Stimulated activated naive CD8-positive, alpha-beta T cell treated with anti-CD3 and anti-CD28 coated beads, Interleukin-15, Interleukin-2, amounts not matched to agents 100 U/mL and 50 U/mL, for 24 hours (primary cell): ENCODE measurements at places on chromosomes 16 and 17.

DNA sequence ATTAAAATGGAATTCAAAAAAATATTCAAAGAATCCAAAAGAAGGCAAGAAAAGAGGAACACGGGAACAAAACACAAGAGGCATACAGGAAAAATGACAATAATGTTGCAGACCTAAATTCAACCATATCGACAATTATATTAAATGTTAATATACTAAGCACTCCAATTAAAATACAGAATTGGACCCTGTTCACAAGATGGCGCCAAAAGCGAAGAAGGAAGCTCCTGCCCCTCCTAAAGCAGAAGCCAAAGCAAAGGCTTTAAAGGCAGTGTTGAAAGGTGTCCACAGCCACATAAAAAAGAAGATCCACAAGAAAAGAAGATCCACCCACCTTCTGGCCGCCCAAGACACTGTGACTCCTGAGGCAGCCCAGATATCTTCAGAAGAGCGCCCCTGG lies 6.3 kb upstream of the XAF1 start:
- DNase-seq = no peak

DNA sequence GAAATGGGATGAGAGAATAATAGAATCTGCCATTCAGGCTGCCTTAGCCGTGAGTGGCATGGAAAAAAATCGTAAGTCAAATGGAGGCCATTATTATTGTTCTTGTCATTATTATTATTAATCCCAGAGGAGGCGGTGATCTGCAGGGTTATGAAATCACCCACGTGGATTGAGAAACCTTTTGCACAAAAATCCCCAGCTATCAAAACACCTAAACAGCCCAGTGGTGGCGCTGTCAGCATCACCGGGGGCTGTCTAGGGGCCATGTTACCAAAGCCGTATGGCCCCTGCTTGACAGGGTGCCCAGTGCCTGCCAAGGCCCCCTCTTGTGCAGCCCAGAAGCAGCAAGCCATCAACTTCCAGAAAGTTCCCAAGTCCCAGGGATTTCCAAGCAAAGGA lies 25.2 kb downstream of the CNGB1 start:
- DNase-seq = no peak

- peak; percentile 28 for DNase-seq
These were observed 84.6 kb upstream of the GRIN2A start for GRCh38 chr16:10266809-10267208.

- DNase-seq = no peak
These were observed 30.3 kb upstream of the IL17C start for GRCh38 chr16:88608076-88608475.

DNA sequence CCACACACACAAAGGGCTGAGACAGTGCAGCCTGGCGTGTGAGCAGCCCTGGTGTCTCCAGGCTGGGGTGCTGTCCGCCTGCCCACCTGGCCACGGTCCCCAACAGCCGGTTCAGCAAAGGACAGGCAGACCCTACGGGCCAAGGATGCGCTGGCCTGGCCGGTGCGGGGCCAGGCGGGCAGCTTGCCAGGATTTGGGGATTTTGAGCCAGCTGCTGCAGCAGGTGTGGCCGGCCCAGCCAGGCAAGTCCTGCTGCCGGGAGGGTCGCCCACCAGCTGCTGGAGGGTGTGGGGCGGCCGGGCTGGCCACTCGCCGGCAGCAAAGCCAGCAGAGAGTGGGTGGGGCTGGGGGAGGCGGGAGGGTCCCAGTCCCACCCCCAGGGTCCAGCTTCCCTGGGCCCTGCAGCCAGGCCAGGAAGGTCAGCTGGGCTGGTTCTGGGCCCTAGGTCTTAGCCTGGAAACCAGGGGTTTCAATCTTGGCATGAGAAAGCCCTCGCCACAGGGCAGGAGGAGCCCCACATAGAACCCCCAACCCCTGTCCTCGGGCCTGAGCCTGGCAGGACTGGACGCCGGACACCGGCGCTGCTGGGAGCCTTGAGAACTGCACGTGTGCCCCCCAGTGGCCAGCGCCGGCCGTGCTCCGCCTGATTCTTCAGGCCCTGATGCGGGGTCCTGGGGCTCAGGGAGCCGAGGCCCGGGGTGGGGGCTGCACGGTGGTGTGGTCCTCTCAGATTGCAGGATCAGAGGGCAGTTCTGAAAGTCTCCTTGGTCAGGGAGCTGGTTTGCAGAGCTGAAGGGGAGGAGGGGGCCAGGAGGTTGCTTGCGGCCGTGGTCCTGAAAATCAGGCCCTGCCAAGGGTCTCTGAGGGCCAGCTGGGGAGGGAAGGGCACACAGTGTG lies 17.6 kb upstream of the SSTR5 start:
- peak; percentile 60 for DNase-seq

- no peak for DNase-seq
These were observed 27.2 kb downstream of the PKD1L3 start for GRCh38 chr16:71973001-71973400.

DNA sequence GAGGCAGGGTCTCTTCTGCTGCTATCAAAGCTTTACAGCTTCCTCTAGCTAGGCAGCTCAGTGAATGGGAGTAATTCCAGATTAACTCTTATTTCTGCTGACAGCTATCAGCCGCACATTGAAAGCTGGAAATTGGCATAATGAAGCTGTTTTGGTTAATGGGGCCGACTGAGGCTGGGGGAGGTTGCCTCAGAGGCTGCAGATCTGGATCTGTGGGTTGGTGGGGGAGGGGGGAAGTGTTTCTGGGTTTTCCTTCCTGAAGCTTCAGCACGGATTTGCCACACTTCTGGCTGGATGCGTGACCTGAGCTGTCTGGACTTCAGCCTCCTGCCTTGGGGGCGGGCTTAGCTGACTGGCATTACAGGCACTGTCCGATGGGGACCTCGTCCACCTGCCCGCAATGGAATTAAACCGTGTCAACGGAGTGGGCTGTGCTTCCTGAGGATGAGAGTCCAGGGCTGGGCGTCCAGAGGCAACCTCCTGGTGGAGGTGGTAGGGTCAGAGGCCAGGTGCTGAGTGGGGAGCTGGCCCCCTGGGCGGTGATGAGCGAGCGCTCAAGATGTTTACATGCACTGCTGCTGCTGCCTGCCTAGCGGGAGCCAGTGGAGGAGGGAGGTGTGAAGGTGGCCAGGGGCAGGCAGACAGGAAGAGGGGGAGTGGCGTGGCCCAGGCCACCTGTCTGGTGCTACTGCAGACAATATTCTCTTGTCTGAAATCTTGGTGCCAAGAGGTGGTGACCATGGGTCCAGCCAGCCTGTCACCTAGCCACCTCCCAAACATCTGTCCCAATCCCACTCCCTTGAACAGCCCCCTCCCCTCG lies 6.7 kb upstream of the ABCC3 start:
- no peak for DNase-seq

DNA sequence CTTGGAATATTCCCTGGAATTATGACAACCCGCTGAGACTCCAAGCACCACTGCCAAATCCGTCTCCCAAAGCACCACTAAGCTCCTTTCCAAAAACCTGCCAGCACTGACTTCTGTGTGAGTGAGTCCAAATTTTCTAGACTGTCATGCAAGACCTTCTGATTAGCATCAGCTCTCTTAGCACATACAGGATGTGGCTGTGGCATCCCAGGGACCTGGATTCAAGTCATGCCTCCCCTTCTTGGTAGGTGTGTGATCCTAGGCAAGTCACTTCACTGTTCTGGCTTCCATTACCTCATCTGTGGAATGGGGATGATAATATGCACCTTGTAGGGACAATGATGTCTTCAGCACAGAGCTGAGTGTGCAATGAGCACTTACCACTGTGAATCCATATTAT lies 38.3 kb upstream of the USP7 start:
- no peak for DNase-seq

DNA sequence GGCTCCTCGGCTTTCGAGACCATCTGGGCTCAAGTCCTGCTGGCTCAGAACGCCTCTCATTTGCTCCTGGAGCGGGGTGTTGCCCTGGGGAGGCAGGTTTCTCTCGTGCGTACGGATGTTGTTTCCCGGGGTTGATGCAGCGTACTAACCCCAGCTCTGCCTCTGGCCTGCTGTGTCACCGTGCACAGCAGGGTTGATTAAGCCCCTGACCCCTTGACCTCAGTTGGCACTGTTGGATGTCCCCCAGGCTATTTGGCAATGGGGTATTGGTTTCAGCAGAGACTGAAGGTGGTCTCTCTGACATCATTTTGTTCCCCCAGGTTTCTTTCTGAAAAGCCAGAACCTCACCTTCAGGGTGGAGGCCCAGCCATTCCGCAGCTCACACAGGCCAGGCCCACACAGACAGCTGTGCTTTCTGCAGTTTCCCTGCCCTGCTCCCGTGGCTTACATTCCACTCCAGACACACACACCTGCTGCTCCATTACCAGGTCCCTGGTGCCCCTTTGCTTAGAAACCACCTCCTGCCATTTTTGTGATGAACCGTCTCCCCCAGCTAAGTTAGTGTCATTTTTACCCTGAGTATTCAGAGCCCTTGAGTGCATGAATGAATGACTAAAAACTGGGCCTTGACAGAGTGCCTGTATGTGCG lies 233.5 kb downstream of the CCDC182 start:
- no peak for DNase-seq

DNA sequence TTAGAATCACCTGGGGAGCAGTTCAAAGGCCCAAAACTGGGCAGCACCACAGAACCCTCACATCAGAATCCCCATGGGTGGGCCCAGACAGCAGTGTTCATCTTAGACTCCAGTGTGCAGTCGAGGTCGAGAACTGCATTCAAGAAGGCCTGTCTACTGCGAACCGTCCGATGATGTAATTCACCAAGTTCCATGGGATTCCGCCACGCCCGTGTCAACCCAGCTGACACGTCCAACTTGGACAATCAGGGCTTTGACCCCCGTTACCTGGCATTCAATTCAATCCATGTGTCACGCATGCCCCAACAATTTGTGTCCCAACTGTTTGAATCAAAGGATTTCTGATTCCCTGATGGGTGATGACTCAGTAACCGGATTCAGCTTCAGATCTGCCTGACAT lies 9.2 kb downstream of the HSBP1 start:
- no peak for DNase-seq

- DNase-seq = no peak
These were observed 3.2 kb downstream of the TMC6 start for GRCh38 chr17:78125138-78125913.

DNA sequence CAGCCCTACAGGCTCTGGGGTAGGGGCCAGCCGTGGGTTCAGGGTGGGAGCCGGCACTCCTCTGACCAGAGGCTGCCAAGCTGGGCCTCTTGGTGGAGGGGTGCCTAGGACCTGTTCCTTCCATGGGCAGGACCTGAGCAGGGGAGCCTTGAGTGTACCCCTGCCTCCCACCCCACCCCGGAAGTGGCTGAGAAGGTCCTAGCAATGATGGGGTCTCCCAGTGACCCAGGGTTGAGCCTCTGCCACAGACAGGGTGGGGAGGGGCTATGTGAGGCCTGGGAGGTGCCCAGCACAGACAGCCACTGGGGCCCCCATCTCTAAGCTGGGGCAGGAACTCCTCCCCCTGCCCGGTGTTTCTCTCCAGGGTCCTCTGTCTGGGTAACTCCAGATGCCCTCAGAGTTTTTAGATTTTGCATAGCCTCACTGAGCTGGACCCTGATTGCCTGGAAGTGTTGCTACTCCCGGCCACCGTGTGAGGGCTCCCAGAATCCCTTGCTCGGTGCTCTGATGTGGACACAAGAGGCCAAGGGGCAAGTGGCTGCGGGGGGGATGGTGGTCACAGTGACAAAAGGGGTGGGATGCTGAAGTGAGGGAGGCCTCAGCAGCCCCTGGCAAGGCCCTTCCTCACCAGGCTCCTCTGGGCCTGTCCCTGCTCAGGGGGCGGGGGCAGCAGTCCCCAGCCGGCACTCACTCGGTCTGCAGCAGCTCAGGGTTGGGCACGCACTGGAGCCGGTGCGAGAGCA lies 6.4 kb upstream of the MTSS2 start:
- no peak for DNase-seq

- DNase-seq = no peak
These were observed 57.7 kb downstream of the CDH11 start for GRCh38 chr16:65064131-65064530.

DNA sequence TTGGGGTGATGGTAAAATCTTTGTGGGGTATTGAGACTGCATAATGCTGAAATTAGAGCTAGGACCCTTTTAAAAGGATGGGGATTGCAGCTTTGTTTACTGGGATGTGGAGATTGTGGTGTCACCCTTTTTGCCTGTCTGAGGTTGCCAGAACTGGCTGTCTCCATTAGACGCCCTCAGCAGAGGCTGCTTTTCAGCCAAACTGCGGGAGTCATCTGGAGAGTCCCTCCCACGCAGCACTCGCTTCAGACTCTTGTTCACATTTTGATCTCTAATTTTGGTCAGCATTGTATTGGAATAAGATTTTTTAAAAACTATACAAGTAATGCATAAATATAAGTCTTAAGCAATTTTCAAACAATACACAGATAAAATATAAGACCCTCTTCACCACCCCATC lies 27.9 kb upstream of the JPT2 start:
- DNase-seq = no peak

- DNase-seq = no peak
These were observed 1.7 kb downstream of the RAD51D start for GRCh38 chr17:35117984-35118383.

DNA sequence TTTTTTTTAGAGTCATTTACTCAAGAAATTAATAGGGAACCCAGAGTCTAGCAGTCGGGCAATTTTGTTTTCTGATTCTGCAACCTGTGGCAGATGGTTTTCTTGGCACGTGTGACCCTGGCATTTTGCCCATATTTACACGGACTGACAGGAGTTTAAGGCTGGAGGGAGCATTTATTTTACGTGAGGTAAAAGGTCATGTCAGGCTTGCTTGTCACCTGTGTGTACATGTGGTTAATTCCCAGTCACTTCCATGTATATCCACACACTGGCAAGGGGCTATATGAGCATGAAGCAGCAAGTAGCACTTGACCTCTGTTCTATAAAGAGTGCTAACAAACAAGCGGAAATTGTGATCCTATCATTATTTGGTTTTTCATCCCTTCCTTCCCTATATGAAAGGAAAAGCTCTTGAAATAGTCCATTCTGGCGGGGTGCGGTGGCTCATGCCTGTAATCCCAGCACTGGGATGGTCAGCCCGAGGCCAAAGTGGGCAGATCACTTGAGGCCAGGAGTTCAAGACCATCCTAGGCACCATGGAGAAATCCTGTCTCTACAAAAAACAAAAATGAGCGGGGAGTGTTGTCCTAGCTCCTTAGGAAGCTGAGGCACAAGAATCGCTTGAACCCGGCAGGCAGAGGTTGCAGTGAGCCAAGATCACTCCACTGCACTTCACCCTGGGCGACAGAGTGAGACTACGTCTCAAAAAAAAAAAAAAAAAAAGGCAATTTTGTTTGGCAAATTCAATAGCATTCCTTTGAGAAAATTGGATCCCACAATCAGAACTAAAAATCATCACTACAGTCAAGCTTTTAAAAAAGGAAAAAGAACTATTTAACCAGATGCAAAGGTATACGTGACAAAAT lies 2.1 kb downstream of the SPAG9 start:
- no peak for DNase-seq
